ENCODE measurements at places on chromosomes 7 and 10.

GRCh38 chr10:37734971-37735370 lies 122.4 kb downstream of the ZNF248 start:
- DNase-seq, result no peak

- DNase-seq, result peak; percentile 45
These were observed 1.0 kb downstream of the EBF3 start for GRCh38 chr10:129962872-129963640.

- DNase-seq, result no peak
These were observed 2.6 kb downstream of the IFIT2 start for GRCh38 chr10:89304446-89304845.

DNA sequence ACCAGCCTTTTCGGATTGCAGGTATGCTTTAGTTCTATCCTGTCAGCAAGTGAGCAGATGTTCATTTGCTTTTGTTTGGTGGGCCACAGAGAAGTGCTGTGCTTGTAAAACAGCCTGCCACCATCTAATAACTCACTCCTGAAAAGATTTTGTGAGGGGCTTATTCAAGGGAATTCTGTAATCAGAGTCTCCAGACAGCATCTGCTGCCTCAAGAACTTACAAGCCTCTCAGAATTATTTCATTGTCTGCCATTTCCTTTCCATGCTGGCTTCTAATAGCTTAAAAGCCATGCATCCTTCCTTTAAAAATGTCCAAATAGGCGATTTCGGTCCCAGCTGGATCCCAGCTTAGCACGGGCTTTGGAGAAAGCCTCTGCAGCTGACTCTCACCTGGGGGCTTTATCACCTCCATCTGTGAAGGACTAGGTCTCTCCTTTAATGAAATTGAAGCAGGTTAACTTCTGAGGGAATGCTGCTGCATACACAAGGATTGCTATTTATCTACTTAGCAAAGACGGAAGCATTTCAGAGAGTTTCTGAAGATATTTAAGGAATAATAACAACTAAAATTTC lies 48.0 kb downstream of the MALRD1 start:
- no peak for DNase-seq

- DNase-seq, result no peak
These were observed 376.4 kb upstream of the NFE2L3 start for GRCh38 chr7:25775570-25775969.

DNA sequence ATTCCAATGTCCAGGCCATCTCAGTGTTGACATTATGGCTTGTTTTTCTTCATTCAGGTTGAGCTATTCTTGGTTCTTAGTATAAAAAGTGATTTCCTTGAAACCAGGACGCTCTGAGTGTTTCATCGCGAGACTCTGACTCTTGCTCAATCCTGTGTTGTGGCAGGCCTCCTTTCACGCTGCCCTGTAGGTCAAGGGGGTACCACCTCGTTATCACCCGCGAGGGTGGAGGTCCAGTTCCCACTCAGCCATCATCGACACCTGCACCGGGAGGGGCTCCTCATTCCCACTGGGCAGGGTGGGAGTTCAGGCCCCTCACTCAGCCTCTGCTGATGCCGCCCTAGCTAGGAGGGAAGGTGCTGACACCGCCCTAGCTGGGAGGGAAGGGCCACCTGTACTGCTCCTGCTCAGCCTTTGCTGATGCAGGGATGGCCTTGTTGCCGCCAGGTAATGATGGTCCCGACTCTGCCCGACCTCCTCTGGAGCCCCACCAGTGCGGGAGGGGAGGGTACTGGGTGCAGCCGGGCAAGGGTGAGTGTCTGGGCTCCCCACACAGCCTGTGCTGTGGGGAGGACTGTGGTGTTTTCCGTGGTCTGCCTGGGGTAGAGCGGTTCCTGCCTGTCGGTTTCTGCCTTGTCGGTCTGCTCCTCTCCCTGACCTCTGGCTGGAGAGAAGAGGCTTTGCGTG lies 16.4 kb downstream of the IQCE start:
- no peak for DNase-seq

DNA sequence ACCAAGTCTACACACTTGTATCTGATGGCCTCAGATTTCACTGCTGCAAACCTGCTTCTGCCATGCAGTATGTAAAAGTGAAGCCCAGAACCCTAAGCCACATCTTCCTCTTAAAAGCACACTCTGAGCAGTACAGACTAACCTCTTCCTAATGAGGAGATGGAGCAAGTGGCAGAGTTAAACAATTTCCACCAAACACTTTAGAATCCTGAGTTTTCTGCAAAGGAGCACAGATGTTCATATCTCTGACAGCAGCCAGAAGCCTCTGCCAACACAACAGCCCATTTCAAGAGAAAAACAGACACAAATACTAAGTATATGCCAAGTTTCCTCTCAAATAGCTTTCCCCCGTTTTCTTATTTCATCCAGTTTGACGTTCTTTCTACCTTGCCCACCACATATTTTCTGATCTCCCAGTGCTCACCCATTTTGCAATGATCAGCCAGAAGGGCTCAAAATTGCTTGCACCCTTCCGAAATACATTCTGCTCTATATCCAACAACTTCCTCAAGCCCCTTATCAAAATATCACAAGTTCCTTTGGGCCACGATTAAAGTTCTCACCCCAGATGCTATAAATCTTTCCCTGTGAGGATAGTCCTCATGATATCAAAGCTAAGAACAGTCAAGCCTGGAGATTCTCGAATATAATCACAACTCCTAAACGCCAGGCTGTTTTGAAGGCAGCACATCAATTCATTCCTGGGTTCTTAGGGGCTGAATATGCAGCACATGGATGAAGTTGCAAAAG lies 27.5 kb downstream of the ELMO1 start:
- DNase-seq, result no peak

- peak; percentile 84 for DNase-seq
These were observed 1.0 kb upstream of the FAM20C start for GRCh38 chr7:191105-191980.

- DNase-seq, result no peak
These were observed 31.5 kb upstream of the NRP1 start for GRCh38 chr10:33365871-33366411.

- no peak for DNase-seq
These were observed 2.0 kb upstream of the LRRC4 start for GRCh38 chr7:128033246-128033645.

- DNase-seq, result no peak
These were observed 43.7 kb upstream of the FAM180A start for GRCh38 chr7:135792363-135792668.

- DNase-seq, result no peak
These were observed 262.6 kb upstream of the LYZL1 start for GRCh38 chr10:29026065-29026797.

- no peak for DNase-seq
These were observed 99.8 kb downstream of the GSAP start for GRCh38 chr7:77316219-77316978.

DNA sequence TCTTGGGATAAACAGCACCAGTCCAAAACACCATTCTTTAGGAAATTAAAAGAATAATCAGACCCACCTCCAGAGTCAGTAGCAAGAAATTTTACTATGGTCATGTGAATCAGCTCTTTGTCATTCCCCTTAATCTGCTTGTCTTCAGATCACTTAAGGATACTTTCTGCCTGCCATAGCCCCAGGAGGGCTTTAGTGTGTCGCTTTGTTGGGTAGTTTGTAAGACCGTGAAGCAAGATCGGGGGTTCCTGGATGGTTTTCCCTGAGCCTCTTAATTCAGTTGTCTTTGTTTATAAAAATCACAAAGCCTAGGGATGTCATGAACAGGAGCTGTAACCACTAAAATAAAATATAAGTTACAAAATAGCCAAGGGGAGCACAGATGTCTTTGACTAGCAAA lies 223.6 kb downstream of the RELN start:
- DNase-seq, result no peak

DNA sequence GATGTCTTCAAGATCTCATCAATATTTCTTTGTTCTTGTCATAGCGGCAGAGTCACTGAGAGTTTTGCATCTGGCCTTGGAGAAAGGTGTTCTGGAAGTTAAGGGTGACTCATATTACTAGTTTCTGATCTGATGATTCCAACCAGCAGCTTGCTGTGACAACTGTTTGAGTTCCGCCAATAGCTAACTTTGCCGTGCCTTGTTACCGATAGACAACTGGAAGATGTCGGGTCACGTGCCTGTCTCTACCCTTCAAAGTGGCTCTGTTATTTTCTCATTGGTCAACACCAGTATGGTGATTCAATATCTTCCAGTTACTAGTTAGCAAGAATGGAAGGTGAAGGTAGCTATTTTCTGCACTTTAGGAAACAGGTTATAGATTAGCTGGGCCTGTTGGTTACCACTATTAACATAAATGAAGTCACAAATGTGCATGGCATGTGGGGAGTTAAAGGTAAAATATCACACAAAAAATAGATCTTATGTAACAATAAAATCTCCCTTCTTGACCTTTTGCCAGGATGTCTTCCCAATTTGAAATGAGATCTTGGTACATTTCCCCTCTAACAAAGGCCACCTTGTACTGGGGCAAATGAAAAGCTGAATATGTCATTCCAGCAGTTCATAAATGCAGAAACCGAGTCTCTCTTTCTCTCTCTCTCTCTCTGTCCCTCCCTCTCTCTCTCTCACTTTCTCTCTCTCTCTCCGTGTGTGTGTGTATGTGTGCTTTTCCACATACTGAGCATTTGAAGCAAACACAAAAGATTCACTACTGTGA lies 2.6 kb upstream of the MGAM2 start:
- no peak for DNase-seq

DNA sequence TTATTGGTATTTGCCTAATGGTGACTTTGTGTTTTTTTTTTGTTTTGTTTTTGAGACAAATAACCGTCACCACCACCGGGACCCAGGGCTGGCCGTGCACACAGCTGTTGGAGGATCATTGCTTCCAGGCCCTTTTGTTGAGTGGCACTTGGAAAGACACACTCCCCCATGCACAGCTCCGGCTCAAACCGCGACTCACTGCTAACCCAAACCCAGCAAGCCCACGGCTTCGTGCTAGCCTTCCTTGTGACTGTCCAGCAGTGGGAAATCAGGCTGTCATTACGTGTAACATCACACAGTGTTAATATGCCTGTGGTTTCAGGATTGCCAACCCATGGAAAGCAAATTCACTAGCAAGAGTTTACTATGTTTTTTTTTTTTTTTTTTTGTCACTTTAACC lies 17.4 kb downstream of the BNIP3 start:
- DNase-seq, result no peak

- DNase-seq, result no peak
These were observed 22.7 kb downstream of the SLC35G1 start for GRCh38 chr10:93916257-93917063.

GRCh38 chr10:88062798-88063472 lies 199.5 kb downstream of the PTEN start:
- DNase-seq, result no peak

DNA sequence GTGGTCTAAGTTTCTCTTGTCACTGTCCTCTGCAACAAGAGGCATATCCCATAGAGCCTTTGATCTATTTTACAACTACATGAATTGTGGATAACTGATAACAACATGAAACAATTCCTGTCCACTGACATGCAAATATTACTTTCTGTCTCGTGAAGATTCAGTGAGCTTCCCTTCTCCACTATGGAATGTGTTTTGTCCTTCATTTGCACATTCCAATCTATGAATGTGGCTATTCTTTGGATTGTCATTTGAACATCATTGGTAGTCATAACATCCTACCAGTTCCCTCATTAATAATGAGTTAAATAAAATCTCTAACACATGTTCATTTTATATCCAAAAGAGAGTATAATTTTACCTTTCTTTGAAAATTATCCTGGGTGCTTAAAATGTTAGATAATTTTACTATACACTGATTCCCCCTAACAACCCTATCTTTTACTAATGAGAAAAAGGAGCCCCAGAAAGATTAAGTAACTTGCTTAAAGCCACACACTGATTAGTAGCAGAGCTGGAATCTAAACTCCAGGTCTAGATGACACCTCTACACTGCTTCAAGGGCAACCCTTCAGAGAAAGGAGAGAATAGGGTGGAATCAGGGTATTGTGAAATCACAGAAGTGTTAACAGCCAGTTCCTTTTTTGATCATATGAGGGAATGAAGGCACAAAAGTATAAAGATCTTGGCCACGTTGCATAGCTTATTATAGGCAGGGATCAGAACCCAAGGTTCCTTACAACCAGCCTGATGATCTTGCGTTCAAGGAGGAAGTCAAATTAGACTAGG lies 39.1 kb downstream of the PDE1C start:
- DNase-seq, result no peak

GRCh38 chr7:94620703-94621118 lies 35.2 kb downstream of the SGCE start:
- peak; percentile 71 for DNase-seq

DNA sequence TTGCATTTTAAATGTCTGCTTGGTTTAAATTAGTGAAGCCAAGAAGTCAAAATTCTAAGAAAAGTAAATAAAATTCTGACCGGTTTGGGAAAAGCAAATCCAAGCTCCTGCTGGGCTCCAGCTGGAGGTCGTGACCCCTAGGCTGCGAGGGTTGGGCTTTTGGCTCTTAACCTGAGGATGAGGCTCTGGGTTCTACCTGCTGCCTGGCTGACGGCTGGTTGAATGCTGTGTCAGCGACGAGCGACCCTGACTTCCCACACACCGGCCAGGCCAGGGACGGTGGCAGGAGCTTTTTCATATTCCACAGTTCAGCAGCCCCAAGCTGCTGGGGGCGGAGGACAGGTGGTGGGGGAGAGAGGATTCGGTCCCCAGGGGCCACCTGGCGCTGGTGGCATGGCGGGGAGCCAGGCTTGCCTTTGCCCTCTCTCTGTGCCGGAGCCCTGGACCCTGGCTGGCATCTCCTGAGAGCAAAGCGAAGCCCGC lies 843 bp upstream of the PLPP4 start:
- DNase-seq, result no peak

DNA sequence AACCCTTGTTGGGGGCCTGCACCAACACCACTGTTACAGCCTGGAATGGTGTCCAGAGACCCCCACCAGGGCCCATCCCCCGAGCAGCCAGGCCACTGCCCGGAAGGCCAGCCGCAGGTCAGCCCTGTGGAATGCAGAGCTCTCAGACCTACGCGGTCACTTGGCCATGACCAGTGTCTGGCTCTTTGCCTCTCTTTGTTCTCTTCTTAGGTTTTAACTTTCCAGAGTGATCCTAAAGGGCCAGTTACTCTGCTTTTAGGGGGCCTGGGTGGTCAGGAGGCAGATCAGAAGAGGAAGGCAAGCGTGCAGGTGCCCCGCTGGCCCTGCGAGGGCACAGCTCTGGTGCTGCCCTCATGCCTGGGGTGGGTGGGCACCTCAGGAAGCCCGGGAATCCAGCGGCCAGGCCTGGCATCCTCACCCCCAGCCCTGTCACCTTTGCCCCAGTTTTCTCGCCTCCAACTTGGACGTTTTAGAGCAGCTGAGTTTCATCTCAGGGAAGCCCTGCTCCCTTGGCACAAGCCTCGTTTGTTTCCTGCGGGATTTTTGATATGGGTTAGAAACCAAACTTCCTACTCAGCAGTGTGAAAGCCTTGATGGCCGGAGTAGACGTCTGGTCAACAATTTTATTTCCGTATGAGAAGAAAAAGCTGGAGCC lies 62.5 kb upstream of the CHST15 start:
- no peak for DNase-seq

GRCh38 chr10:43250615-43251418 lies 16.0 kb downstream of the RASGEF1A start:
- no peak for DNase-seq

DNA sequence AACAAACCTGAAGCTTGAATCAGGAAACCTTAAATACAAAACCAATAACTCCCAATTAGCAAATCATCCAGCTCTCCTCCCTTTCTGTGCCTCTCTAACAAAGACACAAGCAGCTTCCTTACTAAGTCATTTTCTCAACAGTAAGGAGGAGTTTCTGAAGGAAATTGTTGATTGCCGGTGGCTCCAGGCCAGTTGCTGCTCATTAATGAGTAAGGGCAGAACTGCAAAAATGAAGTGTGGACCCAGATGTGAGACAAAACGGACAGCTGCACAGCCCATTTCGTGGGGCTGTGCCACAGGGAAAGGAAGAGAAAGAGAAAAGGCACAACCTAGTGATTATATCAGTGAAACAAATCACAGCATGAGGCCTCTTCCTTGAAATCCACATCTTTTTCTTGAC lies 42.8 kb upstream of the RHOBTB1 start:
- no peak for DNase-seq

Data from glutamatergic neuron (in vitro differentiated cells).